Lung (tissue), 17 donors: ENCODE measurements at places on chromosomes 12 and 14.

DNA sequence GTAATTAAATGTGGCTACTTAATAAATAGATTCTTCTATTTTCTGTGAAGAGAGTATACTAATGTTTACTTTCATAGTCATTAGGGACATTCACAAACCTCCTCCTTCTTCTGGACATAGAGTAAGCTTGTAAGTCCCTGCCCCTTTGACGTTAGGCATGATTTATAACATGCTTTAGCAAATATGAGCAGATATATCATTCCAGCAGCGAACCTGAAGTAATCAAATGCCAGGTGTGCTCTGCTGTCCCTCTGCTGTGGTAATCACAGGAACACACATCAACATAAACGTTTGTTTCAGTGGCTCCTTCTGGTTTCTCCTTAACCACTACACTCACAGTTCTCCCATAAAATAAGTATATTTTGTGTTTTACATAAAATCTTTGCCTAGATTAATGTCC lies 961.8 kb downstream of the FLRT2 start:
- no peaks in the 10 kb centered on the region for H3K27me3 ChIP-seq
- no peaks in the 10 kb centered on the region for H3K36me3 ChIP-seq
- H3K4me3 ChIP-seq: no peak overlapping the region
- no peak for DNase-seq

DNA sequence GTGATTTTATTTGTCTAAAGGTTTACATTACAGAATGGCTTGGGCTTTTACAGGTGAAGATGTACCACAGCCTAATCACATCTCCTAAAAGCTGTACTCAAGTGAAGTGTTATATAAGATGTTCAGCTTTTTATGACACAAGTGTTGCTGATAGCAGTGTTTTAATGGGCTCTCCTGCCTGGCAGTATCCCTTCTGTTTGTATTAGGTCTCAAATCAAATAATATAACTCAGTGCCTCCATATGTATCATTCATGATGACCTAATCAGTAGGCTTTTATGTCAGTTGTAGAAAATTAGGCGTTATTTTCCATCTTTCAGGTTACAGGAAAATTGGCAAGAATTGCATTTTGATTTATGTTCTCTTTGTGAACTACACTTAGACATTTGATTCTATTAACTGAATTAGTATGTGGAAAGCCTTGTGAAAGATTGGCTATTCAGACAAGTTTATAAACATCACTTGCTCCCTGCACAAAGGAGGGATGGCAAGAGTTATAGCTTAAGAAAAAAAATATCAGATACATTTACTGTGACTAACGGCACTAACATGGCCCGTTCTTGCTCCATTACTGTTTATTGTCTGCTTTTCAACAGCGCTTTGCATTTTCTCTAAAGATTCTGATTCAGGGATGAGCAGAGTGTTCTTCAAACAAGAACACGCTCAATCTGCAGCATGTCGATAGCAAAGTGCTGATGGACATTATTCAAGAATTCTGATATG lies 143.7 kb upstream of the DIO2 start:
- peaks cover 17% of the 10 kb centered on the region for H3K4me1 ChIP-seq
- no peaks in the 10 kb centered on the region for H3K27me3 ChIP-seq
- H3K36me3 ChIP-seq: no peaks in the 10 kb centered on the region

DNA sequence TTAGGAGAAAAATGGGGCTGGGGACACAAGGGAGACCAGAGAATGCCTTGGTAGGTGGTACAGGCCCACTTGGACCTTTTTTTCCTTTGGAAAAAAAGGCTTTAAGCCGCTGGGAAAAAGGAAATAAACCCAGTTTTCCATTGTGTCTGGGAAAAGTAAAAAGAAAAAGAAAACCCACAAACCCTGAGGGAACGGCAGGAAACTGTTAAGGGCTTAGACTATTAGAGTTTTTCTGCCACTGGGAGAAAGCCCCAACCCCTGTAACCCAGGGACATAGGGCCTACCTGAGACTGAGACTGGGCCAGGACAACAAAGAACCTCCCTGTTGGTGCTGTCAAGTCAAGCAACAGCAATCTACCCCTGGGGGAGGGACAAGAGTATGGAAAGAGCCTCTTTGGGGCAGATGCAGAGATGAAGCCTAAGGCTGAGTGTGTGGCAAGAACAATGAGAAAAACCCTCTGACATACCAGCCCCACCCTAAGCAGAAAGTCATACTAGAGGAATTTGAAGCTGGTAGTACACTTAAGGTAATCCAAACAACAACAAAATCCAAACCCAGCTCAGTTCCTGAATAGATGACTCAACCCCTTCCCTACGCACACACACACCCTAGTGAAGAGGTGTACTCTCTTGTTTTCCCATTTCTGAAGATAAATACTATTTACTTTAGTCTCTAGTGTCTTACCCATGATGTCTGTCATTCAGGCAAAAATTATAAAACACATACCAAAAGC lies 22.8 kb downstream of the ATF1 start:
- H3K27ac ChIP-seq: peak overlapping the region; percentile 86
- H3K4me3 ChIP-seq: no peak overlapping the region
- no peak for DNase-seq
- no peaks in the 10 kb centered on the region for H3K36me3 ChIP-seq
- no peaks in the 10 kb centered on the region for H3K27me3 ChIP-seq
- H3K4me1 ChIP-seq: no peaks in the 10 kb centered on the region

DNA sequence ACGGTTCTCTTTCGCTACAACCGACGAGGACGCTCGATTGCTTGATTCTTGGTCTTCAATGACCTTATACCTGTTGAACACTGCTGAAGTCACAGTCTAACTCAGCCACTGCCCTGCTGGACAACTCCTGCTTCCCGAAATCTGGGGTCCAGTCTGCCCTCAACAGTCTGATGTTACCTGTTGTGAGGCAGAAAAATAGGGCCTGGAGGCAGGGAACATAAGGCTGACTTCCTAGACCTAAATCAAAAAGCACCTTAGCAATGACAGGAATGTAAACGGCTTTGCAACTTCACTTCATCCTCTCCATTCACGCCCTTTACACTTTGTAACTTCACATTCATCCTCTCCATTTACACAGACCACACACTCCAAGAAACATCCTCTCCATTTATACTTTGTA lies 597 bp upstream of the GLTP start:
- H3K36me3 ChIP-seq: no peaks in the 10 kb centered on the region
- DNase-seq: no peak
- H3K27ac ChIP-seq: no peak overlapping the region

GRCh38 chr12:132362996-132363660 lies 33.7 kb upstream of the GALNT9 start:
- no peaks in the 10 kb centered on the region for H3K27me3 ChIP-seq
- no peak for DNase-seq
- no peak overlapping the region for H3K27ac ChIP-seq
- no peaks in the 10 kb centered on the region for H3K4me1 ChIP-seq
- H3K4me3 ChIP-seq: no peak overlapping the region
- no peaks in the 10 kb centered on the region for H3K36me3 ChIP-seq

- peaks cover 51% of the 10 kb centered on the region for H3K4me1 ChIP-seq
- H3K4me3 ChIP-seq: no peak overlapping the region
- H3K27me3 ChIP-seq: peaks cover 10% of the 10 kb centered on the region
- H3K27ac ChIP-seq: no peak overlapping the region
- H3K36me3 ChIP-seq: no peaks in the 10 kb centered on the region
These were observed 5.7 kb downstream of the FAM222A start for GRCh38 chr12:109719123-109720022.

- no peaks in the 10 kb centered on the region for H3K36me3 ChIP-seq
- no peak overlapping the region for H3K27ac ChIP-seq
- peak; percentile 72 for DNase-seq
- H3K27me3 ChIP-seq: peaks cover 2% of the 10 kb centered on the region
- no peak overlapping the region for H3K4me3 ChIP-seq
- peaks cover 6% of the 10 kb centered on the region for H3K4me1 ChIP-seq
These were observed 10.3 kb downstream of the SLC6A12 start for GRCh38 chr12:203462-204260.

- H3K36me3 ChIP-seq: no peaks in the 10 kb centered on the region
- DNase-seq: no peak
- H3K4me3 ChIP-seq: no peak overlapping the region
- peak overlapping the region; percentile 36 for H3K27ac ChIP-seq
- no peaks in the 10 kb centered on the region for H3K4me1 ChIP-seq
These were observed 315 bp downstream of the ABCD2 start for GRCh38 chr12:39619316-39619659.
